ENCODE measurements at places on chromosomes 7 and 10.

- DNase-seq = no peak
Observed at GRCh38 chr10:97388152-97388551, 13.0 kb downstream of the RRP12 start.

- DNase-seq = no peak
Observed at GRCh38 chr10:108358912-108359311, 1194.4 kb upstream of the SORCS1 start.

DNA sequence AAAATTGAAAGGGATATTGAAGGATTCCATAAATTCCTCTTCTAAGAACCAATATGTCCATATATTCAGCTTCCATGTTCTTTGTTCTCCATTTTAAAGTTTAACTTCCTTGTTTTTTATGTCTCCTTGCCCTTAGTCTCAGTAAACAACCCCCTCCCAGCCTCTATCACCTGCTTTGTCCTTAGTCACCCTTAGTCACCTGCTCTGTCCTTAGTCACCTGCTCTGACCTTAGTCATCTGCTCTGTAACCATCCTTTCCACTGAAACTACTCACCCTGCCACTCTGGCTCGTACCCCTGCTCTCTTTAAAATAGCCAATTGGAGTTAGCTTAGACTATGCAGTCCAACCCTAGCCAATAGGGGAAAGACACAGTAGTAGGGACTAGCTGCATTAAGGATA lies 136.2 kb upstream of the TMEM106B start:
- DNase-seq = no peak

DNA sequence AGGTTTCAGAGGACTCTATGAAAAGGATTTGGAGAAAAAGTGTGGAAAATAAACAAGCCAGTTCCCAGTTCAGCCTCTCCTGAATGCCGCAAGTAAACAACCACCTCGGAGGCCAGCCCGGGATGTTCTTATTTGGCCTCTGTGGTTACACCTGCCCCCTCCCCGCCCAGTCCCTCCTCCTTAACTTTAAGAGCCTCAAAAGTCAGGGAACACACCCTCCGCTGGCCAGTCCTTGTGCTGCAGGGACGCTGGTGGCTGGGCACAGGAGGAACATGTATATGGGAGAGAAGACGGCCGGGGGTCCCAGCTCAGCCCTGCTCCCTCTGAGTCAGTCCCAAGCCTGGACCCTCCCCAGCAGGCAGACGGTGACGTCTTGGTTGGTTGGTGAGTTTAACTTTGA lies 6.1 kb downstream of the CHST3 start:
- DNase-seq = no peak

- no peak for DNase-seq
Observed at GRCh38 chr10:13068071-13068470, 31.9 kb upstream of the OPTN start.

DNA sequence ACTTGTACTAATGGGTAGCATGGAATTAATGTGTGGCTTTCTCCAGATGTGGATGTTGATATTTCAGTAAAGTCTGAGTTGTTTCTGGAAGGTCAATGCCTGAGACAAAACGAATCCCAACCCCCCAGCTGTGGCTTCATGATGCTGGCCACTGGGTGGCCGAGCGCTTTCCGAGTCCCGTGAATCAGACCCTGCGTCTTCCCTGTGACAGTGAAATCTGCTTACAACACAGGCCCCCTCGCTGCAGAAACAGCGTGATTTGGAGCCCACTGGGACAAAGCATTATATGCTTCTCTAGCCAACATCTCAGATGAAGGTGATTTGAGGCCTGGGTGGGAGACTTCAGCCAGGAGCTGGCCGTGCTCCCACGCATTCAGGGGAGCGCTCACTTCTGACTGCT lies 124.7 kb downstream of the WDR37 start:
- DNase-seq = no peak

DNA sequence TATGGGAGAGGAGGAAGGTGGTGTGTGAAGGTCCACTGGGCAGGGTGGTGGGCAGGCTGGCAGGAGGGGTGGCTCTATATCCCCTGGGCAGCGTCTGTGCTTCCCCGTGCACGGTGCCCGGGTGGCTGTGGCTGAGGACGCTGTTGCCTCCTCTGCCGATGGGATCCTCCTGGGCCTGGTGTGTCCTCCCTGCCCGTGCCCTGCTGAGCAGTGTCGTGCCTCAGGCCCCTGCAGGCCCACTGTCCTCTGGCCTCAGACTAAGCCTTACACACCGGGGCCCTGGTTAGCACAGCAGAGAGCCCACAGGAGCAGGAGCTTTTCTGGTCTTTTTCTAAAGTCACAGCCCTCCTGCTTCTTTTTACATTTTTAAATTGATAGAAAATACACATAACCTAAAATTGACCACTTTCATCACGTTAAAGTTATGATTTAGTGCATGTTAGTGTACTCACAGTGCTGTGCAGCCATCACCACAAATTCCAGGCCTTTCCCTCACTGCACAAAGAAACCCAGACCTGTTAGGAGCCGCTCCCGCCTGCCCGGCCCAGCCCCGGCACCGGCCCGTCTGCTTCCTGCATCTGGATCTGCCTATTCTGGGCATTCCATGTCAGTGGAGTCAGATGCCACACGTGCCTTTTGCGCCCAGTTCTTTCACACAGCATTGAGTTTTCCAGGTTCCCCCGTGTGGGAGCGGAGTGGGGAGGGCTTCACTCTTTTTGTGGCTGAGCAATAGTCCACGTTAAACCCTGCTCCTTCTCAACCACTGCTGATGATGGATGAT lies 19.4 kb downstream of the PFKFB3 start:
- DNase-seq = no peak

- no peak for DNase-seq
Observed at GRCh38 chr7:151246851-151247580, 1.5 kb downstream of the SMARCD3 start.

GRCh38 chr7:33459340-33459751 lies 330.0 kb downstream of the BBS9 start:
- DNase-seq = no peak
